Stimulated activated CD4-positive, alpha-beta T cell treated with anti-CD3 and anti-CD28 coated beads, TNF-alpha, amount 100 ng/mL, for 48 hours (primary cell): ENCODE measurements at places on chromosomes 4 and X.

GRCh38 chr4:6917461-6918271, 8.0 kb downstream of the TBC1D14 start:
- no peak for DNase-seq

- DNase-seq: no peak
These were observed 33.7 kb upstream of the RP2 start for GRCh38 chrX:46803140-46803539.

- no peak for DNase-seq
These were observed 233.3 kb downstream of the STPG2 start for GRCh38 chr4:97910005-97910404.

DNA sequence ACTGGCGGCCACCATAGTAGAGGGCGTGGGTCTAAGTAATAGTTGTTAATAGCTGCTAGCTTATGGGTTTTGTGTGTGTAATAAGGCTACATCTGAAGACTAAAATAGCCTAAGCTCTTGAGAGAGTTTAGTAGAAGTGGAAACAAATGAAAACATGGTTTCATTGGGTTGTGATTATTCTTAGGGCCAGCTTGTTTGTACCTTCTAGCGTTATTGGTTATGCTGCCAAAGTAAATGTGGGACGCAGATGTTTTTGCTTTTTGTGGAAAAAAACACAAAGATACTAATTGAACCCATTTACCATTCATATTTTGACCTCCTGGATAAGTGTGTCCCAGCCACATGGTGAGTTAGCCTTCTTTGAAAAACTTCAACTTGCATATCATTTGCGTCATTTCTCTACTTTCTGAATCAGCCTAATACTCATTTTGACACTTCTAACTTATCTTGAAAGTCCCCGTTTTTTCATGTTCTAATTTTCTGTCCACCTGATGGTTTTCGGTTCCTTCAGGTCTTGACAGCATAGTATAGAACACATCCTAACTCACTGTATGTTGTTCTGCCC, 305.3 kb downstream of the FRMPD4 start:
- DNase-seq: no peak

DNA sequence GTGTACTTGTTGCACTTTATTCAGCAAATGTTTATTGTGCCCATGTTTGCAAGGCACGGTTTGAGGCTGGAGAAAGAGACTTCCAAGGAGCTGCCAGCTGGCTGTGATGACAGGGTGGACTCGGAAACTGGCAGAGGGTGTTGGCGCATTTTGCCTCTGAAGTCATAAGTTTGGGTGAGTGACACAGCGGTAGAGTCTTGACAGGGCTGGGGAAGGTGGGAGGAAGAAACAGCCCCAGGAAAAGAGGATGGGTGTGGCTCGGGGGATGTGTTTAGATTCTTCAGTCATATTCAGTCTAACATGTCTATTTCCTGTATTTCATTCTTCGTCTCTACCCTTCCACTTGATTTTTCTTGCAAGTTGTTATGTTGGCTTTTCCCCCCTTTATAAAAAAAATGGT, 77.0 kb upstream of the STOX2 start:
- no peak for DNase-seq

DNA sequence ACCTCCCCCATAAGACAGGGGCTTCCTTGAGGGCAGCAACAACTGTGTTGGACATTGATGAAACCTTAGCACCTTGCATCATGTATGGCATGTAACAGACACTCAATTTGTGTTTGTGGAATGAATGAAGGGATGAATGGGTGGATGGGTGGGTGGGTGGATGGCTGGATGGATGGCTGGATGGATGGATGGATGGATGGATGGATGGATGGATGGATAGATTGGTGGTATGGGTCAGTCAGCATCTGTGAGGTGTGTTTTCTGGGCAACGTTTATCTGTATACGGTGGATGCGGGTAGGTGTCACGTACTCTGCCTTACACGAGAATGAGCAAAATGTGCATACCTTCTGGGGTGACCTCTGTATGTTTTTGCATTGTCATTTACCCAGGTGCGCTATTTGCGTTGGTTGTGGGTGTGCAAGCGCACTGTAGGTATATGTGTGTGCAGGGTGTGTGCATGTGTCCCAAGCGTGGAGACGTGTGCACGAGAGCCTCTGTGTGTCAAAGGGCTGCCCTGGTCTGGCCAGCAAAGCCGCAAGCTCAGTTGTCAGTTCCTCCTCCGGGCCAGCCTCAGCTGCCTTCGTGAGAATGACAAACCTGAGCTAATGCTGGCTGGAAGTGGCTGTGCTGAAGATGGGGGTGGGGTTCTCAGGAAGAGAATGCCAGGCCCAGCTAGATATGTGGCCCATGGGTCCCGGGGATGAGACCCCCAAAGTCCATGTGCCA, 26.5 kb downstream of the ELF4 start:
- no peak for DNase-seq

- DNase-seq: no peak
These were observed 138.9 kb upstream of the LNX1 start for GRCh38 chr4:53730031-53730805.

DNA sequence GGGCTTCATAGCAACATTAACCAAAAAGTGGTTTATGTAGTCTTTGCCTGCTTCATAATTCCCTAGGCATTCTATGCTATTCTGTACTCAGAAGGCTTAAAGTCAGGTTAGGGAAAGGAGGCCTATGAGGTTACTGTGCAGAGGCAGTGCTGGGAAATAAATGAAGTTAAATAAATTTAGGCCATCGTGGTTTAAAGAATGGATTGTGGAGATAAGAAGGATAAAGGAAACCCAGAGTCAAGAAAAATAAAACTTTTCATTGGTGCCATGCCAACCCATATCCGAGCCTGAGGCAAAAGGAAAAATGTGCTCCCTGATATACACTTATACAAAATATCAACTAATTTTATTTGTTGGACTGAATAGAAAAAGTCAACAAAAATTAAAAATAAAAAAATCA, 70.2 kb downstream of the AR start:
- DNase-seq: no peak

GRCh38 chr4:151811403-151811802, 50.6 kb upstream of the GATB start:
- no peak for DNase-seq

GRCh38 chr4:25442863-25443307, 65.8 kb downstream of the ANAPC4 start:
- no peak for DNase-seq

GRCh38 chrX:77389891-77390290, 57.3 kb upstream of the FGF16 start:
- DNase-seq: no peak

DNA sequence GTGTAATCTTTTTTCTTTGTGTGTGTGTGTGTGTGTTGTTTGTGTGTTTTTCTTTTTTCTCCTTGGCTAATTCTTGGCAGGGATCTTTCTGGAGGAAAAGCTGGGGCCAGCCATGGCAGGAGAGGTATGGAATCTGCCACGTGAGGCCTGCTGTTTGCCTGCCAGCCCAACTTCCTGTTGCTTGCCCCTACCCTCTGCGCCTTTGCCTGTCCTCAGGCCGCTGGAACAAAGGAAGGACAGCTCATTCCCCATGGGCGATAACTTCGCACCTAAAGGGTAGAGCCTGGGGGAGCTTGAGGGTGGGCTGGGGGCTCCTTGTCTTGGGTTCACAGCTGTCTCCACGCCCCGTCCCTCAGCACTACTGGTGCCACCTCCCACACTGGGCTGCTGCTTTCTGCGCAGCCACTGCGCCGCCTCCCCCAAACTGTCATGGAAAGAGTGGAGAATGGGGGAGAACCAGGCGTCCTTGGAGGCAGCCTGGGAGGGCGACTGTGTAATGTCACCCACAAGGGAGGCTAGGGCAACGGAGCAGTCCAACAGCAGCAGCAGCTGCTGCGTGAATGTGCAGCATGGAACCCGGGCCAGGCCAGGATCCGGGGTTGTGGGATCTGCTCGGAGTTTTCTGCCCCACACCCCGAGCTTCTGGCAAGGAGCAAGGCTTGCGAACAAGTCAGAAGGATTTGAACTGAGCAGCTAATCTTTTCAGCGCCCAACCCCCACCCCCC, 12.3 kb upstream of the YIPF7 start:
- DNase-seq: no peak

GRCh38 chrX:9816084-9816700, 30.0 kb downstream of the SHROOM2 start:
- DNase-seq: no peak

- DNase-seq: no peak
These were observed 88.6 kb downstream of the PALLD start for GRCh38 chr4:168585168-168586091.

- no peak for DNase-seq
These were observed 244.4 kb upstream of the JADE1 start for GRCh38 chr4:128565054-128565453.

DNA sequence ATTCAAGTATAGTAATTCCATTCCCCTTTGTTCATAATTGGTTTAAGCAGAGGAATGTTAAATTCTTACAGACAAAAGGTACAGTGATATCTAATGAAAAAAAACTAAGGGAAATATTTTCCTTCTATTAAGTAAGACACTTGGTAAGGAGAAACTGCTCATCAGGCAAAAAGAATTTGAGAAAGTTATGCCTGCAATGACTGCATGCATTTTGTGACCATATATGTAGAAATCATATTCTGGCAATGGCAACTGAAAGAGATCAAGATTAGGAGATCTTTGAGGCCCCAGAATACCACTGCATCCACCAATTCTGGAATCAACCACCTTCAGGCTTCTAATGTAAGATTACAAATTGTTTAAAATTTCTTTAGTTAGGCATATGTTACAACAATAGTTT, 364.8 kb downstream of the PCDH10 start:
- DNase-seq: no peak

DNA sequence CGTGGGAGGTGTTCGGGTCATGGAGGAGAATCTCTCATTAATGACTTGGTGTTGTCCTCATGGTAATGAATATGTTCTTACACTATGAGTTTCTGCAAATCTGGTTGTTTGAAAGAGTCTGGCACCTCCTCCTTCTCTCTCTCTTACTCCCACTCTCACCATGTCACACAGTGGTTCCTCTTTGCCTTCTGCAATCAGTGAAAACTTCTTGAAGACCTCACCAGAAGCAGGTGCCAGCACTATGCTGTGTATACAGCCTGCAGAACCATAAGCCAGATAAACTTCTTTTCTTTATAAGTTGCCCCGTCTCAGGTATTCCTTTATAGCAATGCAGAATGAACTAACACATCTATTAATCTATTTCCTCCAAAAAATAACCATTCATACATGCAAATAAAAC, 275.0 kb downstream of the ANTXR2 start:
- DNase-seq: no peak

- no peak for DNase-seq
These were observed 98.9 kb downstream of the HPGD start for GRCh38 chr4:174423257-174423944.

- DNase-seq: no peak
These were observed 437.6 kb upstream of the AGA start for GRCh38 chr4:177879851-177880250.

DNA sequence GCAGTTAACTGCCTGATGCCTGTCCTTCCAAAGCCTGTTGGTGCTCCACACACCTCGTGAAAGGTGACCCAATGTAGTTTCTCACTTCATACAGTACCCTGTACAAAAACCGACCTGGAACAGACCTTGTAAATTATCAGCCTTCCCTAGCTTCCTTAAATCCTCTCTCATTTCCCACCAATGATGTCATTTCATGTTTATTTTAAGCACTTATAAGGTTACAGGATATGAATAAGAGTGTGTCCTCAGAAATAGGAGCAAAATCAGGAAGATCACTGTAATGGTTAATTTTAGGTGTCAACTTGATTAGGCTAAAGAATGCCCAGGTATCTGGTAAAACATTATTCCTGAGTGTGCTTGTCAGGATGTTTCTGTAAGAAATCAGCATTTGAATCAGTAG, 44.7 kb downstream of the TMEM150C start:
- no peak for DNase-seq

DNA sequence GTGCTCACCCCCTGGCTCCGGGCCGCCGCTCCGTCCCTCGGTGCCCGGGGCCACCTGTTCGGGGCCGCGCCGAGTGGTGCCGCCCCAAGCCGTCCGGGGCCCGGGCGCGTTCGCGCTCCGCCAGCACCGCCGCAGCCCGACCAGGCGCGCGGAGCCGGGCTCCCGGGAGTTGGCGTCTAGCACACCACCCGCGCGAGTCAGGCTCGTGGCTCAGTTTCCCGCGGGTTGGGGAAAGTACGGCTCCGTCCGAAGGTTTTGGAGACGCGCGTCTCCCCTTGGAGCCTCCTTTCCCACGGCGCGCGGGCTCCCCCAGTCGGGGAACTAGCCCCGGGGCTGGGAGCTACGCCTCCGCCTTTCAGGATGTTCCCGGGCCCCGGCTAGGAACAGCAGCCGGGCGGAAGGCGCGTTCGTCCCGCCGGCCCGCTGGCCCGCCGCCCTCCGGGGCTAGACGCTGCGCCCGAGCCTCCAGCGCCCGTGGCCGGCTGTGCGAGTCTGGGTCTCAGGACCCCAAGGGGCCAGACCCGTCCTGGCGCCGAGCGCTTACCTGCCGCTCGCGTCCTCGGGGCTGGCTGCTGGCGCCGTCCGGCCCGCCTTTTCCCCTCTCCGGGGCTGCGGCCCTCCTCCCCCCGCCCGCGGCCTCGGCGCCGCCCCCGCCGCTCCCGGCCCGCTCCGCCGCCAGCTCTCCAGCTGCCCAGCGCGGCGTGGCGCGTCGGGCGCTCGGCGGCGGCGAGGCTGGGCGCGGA, at the start of gene ADGRG2:
TSS of gene ADGRG2 (minus strand) at position 571 of the 743 bp plus-strand sequence. CDS start 53,634 bp downstream, outside the sequence.
- no peak for DNase-seq

GRCh38 chr4:39274503-39274902, 91.7 kb downstream of the RFC1 start:
- no peak for DNase-seq

DNA sequence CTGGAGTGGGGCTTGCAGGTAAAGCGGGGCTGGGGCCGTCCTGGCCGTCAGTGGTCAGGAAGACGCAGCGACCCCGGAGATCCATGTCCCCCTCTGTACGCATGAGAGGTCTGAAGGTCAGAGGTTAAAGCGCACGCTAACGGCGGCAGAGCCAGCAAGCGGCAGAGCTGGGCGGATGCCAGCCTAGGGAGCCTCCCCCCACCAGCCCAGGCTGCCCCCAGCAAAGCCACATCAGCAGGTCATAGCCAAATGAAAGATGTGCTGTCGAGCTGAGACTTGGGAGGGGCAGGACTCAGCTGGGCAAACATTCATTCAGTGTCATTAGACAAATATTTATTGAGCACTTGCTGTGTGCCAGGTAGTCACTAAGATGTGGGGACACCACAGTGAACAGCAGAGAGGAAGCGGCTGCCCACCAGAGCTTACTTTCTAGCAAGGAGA, 593 bp upstream of the JAKMIP1 start:
- no peak for DNase-seq

- no peak for DNase-seq
These were observed 346.3 kb downstream of the FBXW7 start for GRCh38 chr4:152189451-152190179.

GRCh38 chrX:46727441-46727840, 31.5 kb downstream of the SLC9A7 start:
- no peak for DNase-seq

- no peak for DNase-seq
These were observed 54.2 kb downstream of the CASP6 start for GRCh38 chr4:109648997-109649575.

DNA sequence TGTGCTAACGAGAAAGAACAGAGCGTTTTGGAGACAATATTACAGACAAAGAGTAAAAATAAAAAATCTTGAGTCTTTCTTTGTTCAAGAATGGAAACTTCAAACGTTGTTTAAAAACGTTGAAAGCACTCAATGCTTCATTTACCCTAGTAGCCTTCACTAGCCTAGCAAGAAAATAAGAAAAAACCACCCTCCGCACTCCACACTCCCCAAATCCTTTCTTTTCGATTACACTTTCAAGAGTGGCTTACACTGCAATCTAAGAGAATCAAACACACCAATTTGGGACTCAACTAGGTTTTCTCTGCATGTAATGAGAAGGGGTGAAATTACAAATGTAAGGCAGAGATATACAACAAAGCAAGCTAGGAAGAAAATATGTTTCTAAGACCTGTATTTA, 4.7 kb downstream of the TMSB4X start:
- no peak for DNase-seq

- DNase-seq: peak; percentile 44
These were observed at the start of gene NDUFC1 for GRCh38 chr4:139301821-139302611. Gene NDUFC1, minus strand, starts transcription at chr4:139302477. Its CDS starts 6,679 bp downstream, at chr4:139295798.
